ENCODE measurements at places on chromosomes 12 and 14. TPM values are rescaled to one million over a fixed set of nuclear protein-coding genes. Genes with fewer than 3 reads are reported as not detected.

DNA sequence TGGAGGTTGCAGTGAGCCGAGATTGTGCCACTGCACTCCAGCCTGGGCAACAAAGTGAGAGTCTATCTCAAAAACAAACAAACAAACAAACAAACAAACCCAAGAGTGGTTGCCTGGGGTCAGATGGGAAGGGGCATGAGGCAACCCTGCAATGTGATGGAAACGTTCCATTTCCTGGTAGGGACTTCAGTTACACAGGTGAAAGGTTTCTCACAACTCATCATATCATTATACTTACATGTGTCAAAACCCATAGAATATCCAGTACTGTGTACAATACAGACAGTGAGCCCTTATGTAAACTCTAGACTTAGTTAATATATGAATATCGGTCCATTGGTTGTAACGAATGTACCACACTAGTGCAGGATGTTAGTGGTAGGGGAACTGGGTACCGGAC, 7.2 kb upstream of the KLC1 start:
- no peak overlapping the region for H3K27ac ChIP-seq
- H3K4me3 ChIP-seq: no peak overlapping the region
- no peaks in the 10 kb centered on the region for H3K4me1 ChIP-seq
- H3K27me3 ChIP-seq: peaks cover 6% of the 10 kb centered on the region

DNA sequence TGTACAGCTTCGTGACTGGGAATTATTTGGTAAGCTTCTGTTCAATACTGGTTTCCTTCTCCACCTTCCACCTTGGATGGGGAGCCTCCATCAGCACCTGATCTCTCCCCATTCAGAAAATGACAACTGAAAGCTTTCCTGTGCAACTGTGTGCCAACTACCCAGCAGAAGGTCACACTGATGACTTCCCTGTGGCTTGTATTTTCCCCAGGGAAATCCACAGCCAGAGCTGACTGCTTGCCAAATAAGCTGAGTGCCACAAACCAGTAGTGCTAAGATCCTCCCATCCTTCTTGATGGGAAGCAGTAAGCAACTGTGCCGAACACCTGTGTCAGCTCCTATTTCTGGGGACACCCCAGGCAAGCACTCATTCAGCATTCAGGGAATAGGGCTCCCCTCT, 257.2 kb upstream of the SOX5 start:
- peaks cover 3% of the 10 kb centered on the region for H3K36me3 ChIP-seq
- no peaks in the 10 kb centered on the region for H3K27me3 ChIP-seq
- H3K27ac ChIP-seq: no peak overlapping the region
- peaks cover 3% of the 10 kb centered on the region for H3K4me1 ChIP-seq

DNA sequence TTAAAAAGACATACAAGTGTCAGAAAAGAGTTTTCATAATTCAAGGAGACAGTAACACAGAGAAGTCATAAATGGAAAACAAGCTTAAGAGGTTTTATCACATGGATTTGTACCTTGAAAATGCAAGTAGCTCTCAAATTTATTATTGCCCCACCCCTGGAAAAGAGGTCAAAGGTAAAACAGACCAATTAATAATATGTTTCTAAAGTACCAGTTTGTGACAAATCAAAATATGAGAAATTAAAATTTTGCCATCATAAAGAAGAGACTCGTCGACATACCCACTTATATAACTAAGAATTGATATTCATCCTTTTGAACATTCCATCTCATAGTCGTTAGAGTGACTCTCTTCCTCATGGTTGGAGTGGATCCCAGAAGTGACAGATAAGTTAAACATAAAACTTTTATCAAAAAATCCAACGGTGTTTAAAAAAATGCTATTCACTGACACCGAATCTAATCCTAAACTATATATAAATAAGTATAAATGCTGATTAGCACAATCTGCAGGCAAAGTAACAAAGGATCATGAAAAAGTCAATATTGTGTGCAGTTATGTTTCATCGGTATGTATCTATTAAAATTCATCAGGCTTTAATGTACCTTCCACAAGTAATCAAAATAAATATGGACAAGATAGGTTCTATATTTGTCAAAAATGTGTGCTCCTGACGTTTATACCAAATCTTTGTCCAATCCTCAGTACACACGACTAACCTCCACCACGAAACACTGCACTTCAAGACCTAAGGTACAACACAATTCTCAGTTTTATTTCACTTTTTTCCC, 2.3 kb downstream of the CORO1C start:
- peak overlapping the region; percentile 99 for H3K27ac ChIP-seq
- H3K27me3 ChIP-seq: no peaks in the 10 kb centered on the region
- no peak for DNase-seq
- peaks cover 26% of the 10 kb centered on the region for H3K4me1 ChIP-seq
- no peaks in the 10 kb centered on the region for H3K36me3 ChIP-seq

Gene VASH1
- 43.2 TPM for total RNA-seq

Gene TMEM132D
- total RNA-seq: 0.46 TPM

Gene EML1
- 34.9 TPM for total RNA-seq

- H3K4me3 ChIP-seq: peak overlapping the region; percentile 4
- H3K27ac ChIP-seq: peak overlapping the region; percentile 51
- no peak for DNase-seq
- H3K4me1 ChIP-seq: peaks cover 38% of the 10 kb centered on the region
- H3K36me3 ChIP-seq: peaks cover 6% of the 10 kb centered on the region
Measured at GRCh38 chr12:14211947-14212387, 153.5 kb upstream of the ATF7IP start.

GRCh38 chr12:98758331-98758730, 113.2 kb downstream of the APAF1 start:
- no peak overlapping the region for H3K27ac ChIP-seq
- no peak for DNase-seq
- no peaks in the 10 kb centered on the region for H3K4me1 ChIP-seq
- no peak overlapping the region for H3K4me3 ChIP-seq
- peaks cover 2% of the 10 kb centered on the region for H3K27me3 ChIP-seq

Gene P2RX2
- 0.19 TPM for total RNA-seq

Gene GUCY2C
- total RNA-seq: 1.2 TPM

DNA sequence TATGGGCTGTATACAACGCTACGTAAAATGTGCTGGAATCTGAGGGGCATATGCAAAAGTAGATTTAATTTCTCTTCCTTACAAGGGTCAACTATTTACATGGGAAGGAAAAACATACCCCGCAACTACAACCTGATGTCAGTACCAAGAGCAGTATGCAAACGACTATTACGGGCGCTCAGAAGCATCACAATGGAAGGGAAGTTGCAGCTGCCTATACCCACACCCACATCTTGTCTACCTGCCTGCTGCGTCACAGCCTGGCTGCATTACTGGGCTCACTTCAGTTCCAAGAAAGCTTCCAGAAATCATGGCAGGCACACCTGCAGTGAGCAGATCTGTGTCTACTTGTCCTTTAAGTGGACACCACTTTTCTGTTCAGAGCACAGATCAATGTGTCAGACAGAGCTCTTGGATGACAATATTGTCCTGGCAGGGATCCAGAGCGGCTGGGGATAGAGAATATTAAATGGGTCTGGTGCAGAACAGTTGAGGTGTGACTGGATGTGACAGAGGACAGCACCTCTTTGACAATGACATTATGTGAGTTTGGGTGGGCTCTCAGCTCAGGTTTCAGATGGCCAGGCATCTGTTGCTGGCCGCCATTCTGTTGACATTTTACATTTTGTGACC, 41.5 kb upstream of the GNG2 start:
- no peak overlapping the region for H3K27ac ChIP-seq
- H3K36me3 ChIP-seq: no peaks in the 10 kb centered on the region
- H3K27me3 ChIP-seq: peaks cover 16% of the 10 kb centered on the region
- peaks cover 1% of the 10 kb centered on the region for H3K4me1 ChIP-seq
- no peak for DNase-seq

Gene PPP4R3A
- 119 TPM for total RNA-seq

All from progenitor cell of endocrine pancreas (in vitro differentiated cells).